ENCODE measurements at places on chromosomes 4 and X.

DNA sequence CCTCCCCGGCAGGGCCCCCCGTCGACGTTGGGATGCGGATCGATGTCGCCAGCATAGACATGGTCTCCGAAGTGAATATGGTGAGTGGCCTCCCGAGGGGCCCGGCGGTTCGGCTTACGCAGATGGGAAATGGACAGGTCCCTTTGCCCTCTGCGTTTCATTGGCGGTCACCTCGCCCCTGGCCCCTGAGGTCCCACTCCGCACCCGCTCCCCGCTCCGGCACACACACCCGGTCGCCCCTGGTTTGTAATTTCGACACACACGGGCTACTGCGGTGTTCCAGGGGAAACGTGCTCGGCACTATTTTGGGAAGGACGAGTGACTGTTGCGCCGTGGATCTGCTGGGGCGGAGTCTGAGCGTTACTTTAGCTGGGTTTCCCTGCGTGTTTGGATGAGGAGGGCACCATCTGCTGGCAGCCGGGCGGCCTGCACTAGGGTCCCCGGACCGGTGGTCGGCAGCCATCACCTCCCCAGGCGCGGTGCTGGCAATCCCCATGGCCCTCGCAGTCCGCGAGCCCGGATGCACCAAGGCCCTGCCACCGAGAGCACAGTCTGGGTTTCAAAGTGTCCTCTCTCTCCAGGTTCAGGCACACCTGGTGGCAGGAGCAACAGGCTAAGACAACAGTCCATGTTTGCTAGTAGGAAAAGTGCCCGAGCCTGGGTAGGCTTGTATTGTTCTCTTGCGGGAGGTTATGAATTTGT is 1.2 kb downstream of the GABRB1 start:
- DNase-seq, result no peak

- DNase-seq, result no peak
Observed at GRCh38 chr4:113483131-113483530, 278.4 kb downstream of the CAMK2D start.

DNA sequence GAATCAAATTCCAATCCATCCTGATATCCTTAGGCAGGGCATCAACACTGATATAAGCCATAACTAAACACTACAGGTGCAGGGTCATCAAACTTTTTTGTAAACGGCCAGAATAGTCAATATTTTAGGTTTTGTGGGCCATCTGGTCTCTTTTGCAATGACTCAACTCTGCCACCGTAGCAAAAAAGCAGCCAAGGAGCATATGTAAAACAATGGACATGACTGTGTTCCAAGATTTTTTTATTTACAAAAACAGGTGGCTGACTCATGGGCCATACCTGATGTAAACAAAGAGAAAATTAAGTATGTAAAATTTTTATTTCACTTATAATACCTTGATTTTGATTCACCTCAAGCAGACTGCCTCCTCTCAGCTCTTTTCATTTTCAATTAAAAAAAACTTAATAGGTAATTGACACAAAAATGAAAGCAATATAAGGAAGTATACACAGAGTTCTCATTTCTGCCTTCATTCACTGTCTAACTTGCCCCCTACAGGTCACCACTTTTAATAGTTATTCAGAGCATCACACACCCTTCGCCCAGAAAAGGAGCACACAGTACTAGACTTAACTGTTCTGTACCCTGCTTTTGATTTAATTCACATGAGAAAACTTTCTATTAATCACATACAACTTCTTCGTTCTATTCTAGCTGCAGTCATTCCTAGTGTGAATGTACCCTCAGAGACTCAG is 35.3 kb upstream of the GPM6B start:
- DNase-seq, result no peak

GRCh38 chrX:123920105-123920785 is 41.3 kb upstream of the STAG2 start:
- DNase-seq, result no peak

DNA sequence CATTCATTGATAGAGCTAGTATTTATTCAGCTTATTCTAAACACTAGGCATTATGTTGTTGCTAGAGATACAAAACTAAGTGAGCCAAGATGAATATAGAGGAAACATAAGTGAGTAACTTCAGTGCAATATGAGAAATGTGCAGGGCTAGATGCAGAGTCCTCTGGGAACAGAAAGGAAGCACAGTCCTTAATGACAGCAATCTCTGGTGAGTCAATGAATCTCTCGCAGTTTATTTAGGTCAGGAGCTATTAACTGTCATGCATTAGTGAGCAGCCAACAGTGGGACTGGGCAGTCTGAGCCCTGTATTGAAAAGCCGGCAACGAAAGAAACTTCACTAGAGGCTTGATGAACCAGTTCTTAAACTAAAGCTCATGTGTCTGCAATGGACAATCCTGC is 598.1 kb upstream of the MAGEB2 start:
- DNase-seq, result peak; percentile 7

DNA sequence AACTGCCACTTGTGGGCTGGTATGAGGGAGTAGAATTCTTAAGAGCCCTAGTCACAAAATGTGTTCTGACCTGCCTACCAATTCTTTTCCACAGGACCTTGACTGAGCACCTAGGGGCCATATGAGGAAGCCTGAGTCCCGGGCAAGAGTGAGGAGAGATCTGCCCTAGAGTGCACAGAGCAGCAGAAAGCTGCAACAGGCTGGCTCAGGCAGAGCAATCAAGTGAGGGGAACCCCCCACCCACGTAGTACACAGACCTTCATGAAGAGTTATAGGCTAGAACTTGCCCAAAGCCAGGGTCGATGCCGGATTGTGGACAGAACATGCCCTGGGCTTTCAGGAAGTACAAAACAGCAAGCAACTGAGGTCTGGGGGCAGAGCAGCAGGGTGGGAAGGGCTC is 117.0 kb downstream of the SPOCK3 start:
- no peak for DNase-seq

- DNase-seq, result no peak
Observed at GRCh38 chrX:18203631-18204030, 17.1 kb downstream of the BEND2 start.

DNA sequence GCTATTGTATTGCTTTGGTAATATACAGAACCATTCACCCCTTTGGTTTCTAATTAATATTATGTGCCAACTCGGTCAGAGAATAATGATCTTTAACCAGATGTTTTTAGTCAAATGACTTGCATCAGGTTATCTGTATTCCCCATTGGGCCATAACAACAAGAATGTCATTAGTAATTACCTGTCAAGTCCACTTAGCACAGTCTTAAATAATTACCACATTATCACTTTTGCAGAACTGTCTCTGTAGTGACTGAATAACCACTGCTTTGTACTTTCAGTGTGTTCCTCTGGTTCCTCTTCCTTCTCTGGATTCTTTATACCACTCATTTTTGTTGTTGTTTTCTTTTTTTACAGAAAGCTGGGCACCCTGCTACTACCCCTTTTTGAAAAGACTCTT is 257.7 kb upstream of the SPOCK3 start:
- DNase-seq, result no peak

GRCh38 chr4:166301266-166301665 is 428.2 kb downstream of the TLL1 start:
- DNase-seq, result no peak

DNA sequence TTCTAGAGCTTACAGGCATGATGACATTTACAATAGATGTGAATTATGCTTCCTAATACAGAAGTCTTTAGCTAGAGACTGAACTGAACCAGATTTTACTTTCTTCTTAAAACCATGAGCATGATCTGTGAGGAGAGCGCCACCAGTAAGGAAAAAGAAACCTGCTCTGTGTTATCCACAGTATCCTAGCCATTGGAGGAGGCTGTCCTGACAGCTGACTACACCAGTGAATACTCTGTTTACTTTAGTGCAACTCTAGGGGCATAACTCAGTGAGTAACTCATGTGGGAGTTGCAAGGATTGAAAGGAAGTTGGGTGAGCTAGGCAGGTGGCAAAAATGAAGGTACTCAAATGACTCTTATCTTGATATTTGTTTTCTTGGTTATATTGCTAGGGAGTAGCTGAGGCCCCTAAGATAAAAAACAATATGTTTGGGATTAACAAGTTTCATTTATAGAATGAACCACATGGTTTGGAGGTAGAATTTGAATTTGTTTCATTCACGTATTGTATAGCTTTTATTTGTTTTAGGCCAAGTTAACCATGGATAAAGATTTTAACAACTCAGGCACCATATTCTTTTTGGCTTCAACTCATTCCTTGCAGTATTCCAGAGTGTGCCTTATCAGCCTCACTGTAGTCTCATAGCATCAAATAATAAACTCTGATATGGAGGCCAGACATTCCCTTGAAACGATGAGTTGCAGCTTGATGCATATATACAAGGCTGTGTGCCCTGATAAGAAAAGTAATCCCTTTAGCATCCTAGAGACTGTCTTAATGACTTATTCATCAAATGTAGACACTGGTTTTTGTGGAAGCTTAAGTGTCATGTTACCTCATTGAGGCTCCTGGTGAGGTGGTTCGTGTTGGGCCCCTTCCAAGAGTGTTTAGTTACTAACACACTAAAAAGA is 2.5 kb downstream of the BMP3 start:
- DNase-seq, result no peak

DNA sequence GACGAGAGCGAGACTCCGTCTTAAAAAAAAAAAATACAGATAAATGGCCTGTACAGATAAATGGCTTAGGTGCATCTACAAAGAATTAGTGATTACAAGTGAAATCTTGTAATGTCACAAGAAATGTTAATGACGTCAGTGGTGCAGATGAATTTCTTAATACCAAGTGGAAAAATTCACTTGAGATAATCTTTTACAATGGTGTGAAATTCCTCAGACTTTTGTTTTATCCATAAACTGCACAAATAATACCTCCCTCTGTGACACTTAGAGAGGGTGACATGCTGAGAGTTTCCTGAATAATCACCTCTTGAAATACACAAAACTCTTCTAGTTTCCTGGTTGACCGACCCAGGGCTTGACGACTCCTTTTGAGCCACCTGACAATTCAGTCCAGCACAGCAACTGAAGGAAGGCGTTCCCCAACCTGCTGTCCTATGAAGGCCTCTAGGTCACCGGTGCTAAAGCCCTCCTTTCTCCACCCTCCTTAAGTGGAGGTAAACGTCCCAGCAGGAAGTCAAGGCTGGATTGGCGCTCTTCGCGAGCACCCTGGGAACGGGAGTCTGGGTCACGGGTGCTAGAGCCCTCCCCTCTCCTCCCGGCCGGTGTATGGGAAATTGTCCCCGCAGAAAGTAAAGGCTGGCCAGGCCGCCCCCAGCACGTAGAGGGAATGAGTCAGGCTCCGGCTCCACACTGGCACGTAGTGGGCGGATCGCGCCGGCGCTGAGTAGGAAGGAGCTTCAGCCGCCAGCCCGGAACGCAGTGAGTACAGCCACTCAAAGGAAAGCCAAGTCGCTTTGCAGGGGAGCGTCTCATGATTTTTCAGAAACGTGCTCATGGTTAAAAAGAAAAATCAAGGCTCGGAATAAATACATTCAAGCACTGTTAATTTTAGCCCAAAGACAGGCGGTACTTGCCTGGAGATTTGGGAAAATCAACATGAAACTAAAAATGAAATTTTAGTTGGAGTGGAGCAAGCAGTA is at the start of gene TMEM144:
Gene TMEM144, plus strand, starts transcription at position 662 of the 983 bp plus-strand sequence. CDS start 2,182 bp downstream, outside the sequence.
- peak; percentile 72 for DNase-seq

- no peak for DNase-seq
Observed at GRCh38 chrX:134032441-134032840, 47.0 kb upstream of the GPC3 start.

DNA sequence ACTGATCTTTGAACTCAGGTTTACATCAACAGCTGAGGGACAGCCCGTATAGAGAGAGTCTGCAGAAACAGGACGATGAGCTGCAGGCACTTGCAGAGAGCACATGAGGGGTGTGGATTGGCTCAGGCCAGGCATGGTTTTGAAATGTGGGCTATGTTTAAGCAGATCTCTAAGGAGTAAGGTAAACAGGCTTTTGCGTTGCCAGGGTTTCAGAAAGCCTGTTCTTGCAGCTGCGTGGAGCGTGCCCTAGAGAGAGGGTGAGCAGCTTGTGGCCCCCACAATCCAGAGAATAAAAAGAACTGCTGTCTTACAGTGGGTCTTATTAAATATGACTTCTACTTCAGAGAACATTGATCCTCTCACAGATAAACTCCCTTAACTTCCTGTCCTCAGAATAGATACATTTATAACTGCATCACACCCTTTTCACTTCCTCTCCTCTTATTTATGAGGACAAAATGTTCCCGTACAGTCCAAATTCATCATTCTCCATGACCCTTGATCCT is 64.1 kb downstream of the TMA16 start:
- no peak for DNase-seq

Data from epithelial cell of proximal tubule (primary cell).